Astrocyte (in vitro differentiated cells and primary cell): ENCODE measurements at places on chromosomes 16 and 17. TPM values are rescaled to one million over a fixed set of nuclear protein-coding genes. Genes with fewer than 3 reads are reported as not detected.

- no peak for DNase-seq
Observed at GRCh38 chr17:29069526-29070041, 26.6 kb downstream of the PIPOX start.

DNA sequence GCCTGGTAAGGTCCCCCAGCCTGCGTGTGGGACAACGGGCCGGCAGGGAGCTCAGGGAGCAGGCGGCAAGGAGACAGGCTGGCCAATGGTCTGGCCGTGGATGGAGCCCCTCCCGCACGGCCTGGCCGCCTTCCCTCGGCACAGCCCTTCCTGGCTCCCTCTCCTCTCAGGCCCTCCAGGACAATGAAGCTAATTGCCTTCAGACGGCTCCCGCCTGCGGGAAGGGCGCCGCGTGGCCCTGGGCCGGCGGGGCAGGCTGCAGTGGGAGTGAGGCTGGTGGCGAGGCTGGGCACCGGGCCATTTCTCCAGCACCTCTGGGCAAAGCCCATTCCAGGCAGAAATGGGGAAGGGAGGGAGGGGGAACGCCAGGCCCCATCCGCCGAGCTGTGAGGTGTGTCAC is 50.9 kb downstream of the ENGASE start:
- no peak for DNase-seq

DNA sequence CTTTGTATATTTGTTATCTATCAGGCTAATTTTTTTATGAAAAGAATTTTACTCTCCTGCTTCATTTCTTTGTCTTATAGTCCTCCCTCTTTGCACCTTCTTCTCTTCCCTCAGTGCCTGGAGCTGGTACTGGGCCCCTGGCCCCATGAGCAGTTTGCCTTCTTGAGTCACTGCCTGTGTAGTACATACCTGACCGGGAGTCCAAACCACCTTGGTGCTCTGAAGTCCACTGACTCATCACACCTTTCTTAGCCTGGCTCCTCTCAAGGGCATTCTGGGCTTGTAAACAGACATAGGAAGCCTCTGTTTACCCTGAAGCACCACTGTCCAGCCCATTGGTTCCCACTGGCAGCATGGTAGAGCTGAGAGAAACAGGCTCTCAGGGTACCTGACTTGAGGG is 11.0 kb upstream of the TACO1 start:
- no peak for DNase-seq

DNA sequence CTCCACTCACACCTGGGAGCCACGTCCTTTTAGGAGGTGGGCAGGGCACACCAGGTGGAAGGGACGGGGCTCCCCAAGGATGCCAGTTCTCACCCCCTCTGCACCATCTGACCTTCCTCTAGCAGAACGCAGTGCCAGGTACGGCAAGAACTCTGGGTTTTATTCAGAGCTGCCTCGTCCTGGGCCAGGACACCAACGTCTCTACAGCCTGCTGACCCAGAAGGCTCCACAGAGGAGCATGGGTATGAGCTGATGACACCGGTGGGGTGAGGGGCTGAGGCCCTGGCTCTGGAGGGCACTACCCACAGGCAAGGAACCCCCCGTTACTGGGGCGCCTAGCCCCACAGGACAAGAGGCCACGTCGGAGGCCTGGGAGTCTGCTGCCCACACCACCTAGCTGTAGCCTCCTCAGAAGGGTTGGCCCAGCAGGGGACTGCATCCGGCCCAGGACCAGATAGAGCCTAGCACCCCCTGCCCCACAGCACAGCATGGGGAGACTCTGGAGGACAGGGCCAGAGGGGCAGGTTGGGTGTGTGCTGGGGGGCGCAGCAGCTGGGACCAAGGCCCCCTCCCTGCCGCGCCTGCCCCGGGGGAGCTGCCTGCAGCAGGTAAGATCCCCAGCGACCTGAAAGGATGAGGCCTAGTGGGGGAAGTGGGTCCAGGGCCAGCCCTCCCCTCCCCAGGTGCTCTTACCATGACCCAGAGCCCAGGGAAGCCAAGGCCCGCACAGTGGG is 13.9 kb downstream of the BCAR1 start:
- DNase-seq, result no peak

DNA sequence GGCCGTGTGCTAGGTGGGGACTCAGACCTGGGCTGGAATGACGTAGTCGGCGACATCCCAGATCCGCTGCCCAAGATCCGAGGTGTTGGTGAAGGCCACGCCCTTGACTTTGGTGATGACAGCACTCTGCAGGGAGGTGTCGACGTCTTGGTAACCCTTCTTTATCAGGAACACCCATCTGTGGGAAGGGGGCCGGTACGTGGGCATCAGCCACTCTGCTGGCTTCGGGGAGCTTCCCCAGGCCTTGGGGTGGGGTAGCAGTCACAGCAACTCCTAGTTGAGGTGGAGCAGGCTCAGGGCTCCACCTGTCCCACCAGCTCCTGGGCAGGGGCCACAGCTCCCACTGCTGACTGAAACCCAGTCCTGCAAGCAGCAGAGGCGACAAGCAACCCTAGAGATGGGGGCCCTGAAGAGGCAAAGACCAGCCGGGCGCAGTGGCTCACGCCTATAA is 4.3 kb downstream of the P2RX5 start:
- no peak for DNase-seq

GRCh38 chr16:10635365-10636021 is 55.1 kb upstream of the EMP2 start:
- DNase-seq, result no peak

GRCh38 chr17:39090908-39091665 is 60.4 kb downstream of the PLXDC1 start:
- DNase-seq, result no peak

- no peak for DNase-seq
Observed at GRCh38 chr17:72053036-72053435, 67.8 kb upstream of the SOX9 start.

DNA sequence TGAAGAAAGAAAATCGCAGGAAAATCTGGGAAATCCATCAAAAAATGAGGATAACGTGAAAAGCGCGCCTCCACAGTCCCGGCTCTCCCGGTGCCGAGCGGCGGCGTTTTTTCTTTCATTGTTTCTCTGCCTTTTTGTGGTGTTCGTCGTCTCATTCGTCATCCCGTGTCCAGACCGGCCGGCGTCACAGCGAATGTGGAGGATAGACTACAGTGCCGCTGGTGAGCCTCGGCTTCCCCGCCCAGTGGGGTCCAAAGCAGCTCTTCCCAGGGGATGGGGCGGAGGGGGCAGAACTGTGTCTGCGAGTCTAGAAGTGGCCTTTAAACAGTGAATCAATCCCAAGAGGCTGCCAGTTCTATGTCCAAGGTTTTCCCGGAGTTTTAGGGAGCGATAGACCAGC is 19.8 kb downstream of the FAM234A start:
- no peak for DNase-seq

DNA sequence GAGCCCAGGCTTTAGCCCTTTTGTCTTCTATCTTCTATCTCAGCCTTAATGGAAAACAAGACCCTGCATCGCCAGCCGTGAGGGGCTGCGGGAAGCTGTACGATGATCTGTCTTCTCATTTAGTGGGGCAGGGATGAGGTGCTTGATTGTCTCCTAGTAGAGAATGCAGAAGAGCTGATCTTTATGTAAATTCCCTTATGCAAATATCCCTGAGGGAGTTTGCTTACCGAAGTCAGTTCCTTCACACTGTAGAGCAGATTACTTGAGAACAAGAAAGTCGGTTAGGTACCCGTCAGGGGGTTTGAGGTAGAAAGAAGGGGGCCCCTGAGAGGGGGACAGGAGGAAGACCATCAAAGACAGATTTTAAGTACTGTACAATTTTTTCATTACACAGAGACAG is 66.2 kb downstream of the IRF8 start:
- no peak for DNase-seq

- DNase-seq, result no peak
Observed at GRCh38 chr17:45888392-45888791, 6.0 kb upstream of the MAPT start.

- DNase-seq, result peak; percentile 25
Observed at GRCh38 chr17:58710948-58711552, 18.6 kb downstream of the RAD51C start.

GRCh38 chr17:33049781-33050414 is 58.3 kb downstream of the SPACA3 start:
- peak; percentile 8 for DNase-seq

- no peak for DNase-seq
Observed at GRCh38 chr16:88628512-88628974, 9.8 kb upstream of the IL17C start.

DNA sequence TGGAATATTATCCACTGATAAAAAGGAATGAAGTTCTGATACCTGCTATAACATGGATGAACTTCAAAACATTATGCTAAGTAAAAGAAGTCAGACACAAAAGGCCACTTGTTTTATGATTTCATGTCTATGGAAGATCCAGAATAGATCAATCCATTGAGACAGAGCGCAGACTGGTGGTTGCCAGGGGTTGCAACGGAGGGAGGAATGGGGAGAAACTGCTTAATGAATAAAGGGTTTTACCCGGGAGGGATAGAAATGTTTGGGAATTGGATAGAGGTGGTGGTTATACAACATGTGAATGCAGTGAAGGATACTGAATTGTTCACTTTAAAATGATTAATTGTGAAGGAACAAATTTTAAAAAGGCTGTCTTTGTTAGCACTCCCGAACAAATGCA is 30.2 kb downstream of the WDR59 start:
- DNase-seq, result no peak

DNA sequence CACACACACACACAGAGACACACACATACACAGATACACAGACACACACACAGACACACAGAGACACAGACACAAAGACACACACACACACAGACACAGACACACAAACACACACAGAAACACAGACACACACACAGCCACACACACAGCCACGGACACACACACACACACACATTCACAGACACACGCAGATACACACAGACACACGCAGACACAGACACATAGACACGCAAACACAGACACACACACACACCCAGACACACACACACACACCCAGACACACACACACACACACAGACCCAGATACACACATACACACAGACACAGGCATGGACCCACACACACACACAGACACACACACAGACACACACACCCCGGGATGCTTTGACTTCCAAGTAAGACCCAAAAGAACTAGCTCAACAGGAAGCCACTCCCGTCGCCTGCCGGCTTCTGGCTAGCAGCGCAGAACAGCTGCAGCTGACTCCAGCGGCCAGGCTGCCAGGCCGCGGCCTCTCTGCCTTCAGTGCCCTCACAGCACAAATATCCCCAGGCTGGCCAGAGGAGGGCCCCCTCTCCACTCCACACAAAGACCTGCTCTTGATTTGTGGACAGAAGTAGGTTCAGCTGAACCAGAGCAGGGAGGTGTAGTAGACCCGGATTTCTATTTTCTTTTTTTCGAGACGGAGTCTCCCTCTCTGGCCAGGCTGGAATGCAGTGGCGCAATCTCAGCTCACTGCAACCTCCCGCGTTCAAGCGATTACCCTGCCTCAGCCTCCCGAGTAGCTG is 6.0 kb upstream of the CHRNE start:
- peak; percentile 74 for DNase-seq

- no peak for DNase-seq
Observed at GRCh38 chr17:7850701-7851437, 4.0 kb upstream of the TMEM88 start.

DNA sequence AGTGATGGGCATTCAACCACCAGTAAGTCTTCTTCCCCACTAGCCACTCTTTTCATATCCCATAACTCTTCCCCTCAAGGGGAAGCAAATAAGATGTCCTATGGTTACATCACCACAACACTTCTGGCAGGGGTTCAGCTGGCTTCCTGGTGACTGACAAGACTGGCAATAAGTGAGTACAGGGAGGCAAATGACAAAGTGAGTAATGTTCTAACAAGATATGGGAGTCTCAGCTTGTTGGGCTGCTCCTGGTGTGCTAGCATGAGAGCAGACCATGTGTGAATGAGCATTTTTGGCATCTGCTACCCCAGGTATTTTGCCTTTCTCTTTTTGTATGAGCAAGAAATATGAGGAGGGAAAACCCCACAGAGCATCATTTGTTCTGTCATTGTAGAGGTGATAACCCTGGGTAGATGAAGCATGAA is 9.9 kb downstream of the TMIGD1 start:
- DNase-seq, result peak; percentile 49

DNA sequence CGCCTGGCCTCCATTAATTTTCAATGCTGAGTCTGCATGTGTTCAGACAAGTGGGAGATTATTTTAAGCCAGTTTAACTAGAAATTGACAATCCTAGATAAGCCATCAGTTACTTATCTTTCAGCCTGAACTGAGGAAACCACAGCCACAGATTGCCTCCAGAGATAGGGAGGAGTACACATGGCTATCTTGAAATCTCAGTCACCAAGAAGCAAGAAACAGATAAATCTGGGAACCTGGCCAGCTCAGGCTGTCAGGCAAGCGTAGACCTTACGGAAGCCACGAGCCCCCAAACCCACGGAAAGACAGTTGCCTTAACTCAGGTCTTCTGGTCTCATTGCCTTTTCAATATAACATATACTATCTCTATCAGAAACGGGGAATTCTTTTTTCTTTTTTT is 2.0 kb upstream of the GLG1 start:
- no peak for DNase-seq

GRCh38 chr17:6172642-6173330 is 102.6 kb downstream of the WSCD1 start:
- no peak for DNase-seq

GRCh38 chr17:76354747-76355310 is 1.1 kb upstream of the PRPSAP1 start:
- no peak for DNase-seq

DNA sequence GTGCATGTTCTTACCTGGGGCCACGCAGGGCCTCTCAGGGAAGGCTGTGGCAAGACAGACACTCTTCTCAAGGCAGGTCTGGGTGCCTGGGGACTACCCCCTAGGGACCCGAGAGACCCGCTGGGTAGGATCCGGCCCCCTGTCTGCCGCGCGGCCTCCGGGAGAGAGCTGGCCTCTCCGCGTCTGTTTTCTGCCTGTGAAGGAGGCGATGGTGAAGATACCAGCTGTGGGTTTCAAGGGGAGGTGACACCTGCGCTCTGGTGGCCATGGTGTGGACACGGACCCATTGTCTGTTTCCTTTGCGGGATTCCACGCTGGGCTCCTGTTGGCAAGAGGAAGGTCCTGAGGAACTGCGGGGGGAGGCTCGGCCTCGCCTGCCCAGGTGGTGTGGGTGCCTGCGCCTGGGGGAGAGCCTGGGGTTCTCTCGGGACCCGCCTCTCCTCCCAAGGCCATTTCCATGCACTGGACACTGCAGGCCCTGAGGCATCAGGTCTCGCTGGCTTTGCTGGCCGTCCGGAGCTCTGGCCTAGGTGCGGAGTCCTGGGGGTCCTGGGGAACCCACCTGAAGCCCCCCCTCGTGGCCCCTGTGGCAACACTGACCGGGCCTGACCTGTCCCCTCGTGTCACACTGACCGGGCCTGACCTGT is 12.2 kb upstream of the METRNL start:
- DNase-seq, result no peak

KIF18B gene
- 0.82 and 1.8 TPM in 2 replicates for total RNA-seq

COG1 gene
- 34.4 and 38.9 TPM in 2 replicates for total RNA-seq

ABI3 gene
- 0.31 and 0.77 TPM in 2 replicates for total RNA-seq

BAIAP3 gene
- 1.4 and 2.6 TPM in 2 replicates for total RNA-seq

HSPB9 gene
- not detected in 2 replicates for total RNA-seq

CARD14 gene
- total RNA-seq, result 0.29 TPM in 1 of 2 replicates, not detected in the other

FSCN2 gene
- 5.6 and 8.0 TPM in 2 replicates for total RNA-seq

TNRC6C gene
- total RNA-seq, result 6.3 and 7.3 TPM in 2 replicates

CCL8 gene
- total RNA-seq, result not detected in 2 replicates

CHD9NB gene
- 2.8 and 3.3 TPM in 2 replicates for total RNA-seq

MAF gene
- total RNA-seq, result 19.3 and 21.8 TPM in 2 replicates
